Activated CD4-positive, CD25-positive, alpha-beta regulatory T cell treated with anti-CD3 and anti-CD28 coated beads, Interleukin-2, amount 50 U/mL, for 24 hours (primary cell): ENCODE measurements at places on chromosomes 4 and X.

- ATAC-seq = peak; percentile 18
Measured at GRCh38 chrX:48971249-48972219, at the start of gene KCND1. Gene KCND1 (minus strand): TSS chrX:48971844. CDS start chrX:48970271, 1,573 bp downstream.

GRCh38 chrX:47562615-47563243 lies 1.7 kb downstream of the ARAF start:
- no peak for ATAC-seq

DNA sequence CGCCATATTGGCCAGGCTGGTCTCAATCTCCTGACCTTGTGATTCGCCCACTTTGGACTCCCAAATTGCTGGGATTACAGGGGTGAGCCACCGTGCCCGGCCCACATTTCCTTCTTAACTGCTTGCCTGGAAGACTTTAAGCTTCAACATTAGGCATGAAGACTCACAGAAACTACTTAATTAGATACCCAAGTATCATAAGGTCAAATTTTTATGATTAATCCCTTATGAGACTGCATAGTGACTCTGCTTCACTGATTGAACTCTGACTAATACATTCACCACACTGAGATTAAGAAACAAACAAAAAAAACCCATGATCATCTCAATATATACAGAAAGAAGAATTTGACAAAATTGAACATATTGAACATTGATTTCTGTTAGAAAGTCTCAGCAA lies 87.4 kb upstream of the KCTD8 start:
- ATAC-seq = no peak

DNA sequence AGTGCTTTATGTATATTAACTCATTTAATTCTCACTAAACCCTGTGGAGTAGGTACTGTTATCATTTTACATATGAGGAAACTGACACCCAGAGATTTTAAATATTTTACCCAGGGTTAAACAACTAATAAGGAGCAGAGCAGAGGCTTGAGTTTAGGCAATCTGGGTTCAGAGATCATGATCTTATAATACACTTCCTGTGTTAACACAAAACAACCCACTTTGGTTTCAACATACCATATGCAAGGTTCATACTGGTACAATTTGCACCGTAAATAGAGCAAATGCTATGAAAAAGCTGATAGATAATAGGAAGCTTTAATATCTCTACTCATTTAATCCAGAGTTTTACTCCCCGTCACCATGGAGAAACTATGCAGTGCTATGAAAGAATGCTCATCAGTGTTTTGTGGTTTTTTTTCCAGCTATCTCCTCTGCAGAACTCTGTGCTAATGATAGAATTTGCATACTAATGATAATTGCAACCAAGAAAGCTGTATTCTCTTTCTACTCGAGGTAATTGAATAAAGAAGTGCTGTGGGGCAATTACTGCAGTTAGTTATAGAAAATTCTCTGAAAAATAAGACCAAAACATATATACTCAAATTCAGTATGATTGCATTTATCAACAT lies 138.8 kb upstream of the MAP9 start:
- no peak for ATAC-seq

GRCh38 chr4:73450398-73451004 lies 14.5 kb downstream of the AFP start:
- ATAC-seq = no peak

GRCh38 chrX:152619897-152620296 lies 17.8 kb upstream of the GABRQ start:
- no peak for ATAC-seq

GRCh38 chrX:23802431-23802830 lies 19.5 kb downstream of the SAT1 start:
- no peak for ATAC-seq

DNA sequence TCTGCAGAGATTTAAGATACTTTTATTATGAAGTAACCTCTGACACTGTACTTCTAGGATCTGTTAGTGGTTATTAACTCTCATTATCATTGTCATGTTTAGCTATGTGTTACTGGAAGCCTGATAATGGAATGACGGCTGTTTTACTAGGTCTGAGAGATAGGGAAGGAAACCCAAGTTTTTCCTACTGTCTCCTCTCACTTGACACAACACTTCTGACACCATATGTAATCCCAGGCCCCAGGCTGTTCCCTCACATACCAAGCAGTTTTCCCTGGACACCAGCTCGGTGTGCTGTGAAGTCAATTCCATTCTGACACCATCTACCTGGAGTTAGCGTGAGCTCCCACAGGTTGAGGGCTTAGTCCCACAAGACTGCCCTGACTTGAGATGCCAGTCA lies 85.6 kb downstream of the ZNF674 start:
- ATAC-seq = no peak

- ATAC-seq = no peak
Measured at GRCh38 chrX:116230130-116230898, 59.8 kb downstream of the AGTR2 start.

- no peak for ATAC-seq
Measured at GRCh38 chr4:4721636-4722035, 137.8 kb upstream of the MSX1 start.

DNA sequence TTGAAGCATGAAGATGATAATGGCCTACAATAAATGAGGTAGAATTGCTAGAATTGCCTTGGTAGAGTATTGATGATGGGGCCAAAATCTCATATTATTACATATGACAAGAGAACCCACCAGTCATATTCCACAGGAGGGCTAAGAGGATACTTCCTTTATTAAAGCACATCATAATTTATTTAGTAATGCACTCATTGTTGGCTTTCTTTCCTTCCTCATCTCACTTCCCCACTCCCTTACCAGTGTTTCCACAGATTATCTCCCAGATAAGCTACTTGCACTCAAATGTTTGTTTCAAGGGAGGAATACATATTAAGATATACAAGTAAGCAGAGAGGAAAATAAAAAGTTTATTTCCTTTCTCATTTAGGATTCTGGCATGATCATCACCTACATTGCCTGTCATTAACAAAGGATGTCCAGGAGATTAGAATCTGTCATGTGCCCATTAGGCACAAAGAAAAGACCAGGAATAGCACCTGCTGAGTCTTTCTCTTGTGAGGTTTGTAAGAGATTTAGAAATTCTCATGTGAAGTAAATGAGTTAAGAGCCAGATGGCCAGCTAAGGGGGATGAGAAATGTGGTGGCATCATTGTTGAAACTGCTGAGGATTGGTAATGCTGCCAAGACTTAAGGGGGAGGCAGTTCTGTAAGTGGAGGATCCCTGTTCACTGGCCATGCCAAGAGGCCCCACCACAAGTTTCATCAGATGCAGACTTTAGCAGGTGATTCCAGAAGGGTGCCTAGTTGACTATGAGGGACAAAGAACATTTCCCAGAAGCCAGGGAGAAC lies 52.4 kb upstream of the PRDM8 start:
- no peak for ATAC-seq

- no peak for ATAC-seq
Measured at GRCh38 chr4:25728886-25729285, 73.2 kb downstream of the SLC34A2 start.

DNA sequence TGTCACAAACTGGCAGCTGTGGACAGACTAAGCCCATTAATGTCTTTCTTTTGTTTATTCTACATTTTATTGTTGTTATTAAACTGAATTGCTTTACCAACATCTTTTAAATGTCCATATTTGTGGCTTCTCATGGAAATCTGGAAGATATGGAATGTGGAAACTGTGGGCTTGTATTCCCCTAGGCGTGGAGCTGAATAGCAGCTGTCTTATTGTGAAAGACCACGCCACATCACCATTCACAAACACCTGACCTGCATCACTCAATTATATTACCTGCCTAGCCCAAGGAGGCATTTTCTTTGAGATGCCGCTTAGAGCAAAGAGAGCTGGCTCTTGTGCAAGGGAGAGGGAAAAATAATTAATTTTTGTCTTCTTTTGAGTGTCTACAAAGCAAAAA lies 96.9 kb upstream of the GPRIN3 start:
- ATAC-seq = no peak

DNA sequence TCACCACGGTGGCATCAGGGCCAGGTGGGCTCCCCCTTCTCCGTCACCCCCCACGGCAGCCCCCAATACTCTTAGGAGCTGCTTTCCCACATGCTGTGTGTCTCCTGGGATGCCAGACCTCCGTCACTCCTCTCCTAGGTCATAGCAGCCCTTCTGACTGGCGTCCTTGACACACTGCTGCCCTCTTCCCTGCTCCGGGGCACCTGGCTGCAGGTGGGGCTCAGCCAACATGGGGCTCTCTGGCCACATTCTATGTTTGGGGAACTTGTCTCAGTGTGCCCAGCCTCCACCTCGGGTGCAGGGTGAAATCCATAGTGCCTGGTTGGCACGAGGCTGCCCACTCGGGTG lies 13.8 kb downstream of the TMEM175 start:
- ATAC-seq = no peak

GRCh38 chrX:111695297-111695880 lies 14.4 kb downstream of the ALG13 start:
- no peak for ATAC-seq

DNA sequence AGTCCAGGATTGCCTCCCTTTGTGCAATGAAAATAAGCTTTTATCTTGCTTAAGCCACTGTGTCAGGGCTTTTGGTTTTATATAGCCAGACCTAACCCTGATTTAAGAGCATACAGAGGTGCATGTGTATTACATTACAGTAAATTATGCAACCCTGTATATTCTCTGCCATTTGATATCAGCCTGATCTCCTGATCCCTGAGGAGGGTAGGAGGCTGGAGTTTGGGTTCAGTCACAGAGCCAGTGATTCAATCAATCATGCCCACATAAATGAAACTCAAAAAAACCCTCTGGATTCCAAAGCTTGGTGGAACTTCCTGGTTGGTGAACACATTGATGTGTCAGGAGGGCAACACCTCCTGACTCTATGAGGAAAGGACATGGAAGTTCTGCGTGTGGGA lies 7.3 kb upstream of the KLHL8 start:
- ATAC-seq = no peak

DNA sequence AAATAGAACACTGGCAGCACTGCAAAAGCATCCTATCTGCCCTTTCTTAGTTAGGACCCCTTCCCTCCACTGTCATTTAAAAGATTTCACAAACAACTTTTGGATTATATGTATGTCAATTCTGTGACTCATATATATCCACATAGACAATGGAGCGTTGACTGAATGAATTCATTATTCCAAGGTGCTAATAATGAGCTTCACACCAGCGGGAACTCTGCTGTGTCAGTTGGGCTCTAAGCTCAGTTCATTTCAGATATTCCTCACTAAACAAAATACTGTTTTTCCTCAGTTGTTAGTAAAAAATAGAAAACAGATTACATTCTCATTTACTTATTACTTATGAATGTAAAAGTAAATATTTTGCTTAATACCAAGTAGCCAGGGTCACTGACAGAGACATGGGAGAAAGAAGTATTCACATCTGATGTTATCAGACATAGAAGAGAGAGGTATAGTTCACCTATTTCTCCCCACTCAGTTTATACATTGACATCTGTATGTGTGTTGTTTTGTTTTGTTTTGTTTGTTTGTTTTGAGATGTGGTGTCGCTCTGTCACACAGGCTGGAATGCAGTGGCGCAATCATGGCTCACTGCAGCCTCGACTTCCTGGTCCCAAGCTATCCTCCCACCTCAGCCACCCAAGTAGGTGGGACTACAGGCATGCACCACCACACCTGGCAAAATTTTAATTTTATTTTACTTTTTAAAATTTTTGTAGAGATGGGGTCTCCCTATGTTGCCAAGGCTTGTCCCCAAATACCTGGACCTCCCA lies 10.9 kb downstream of the NFKB1 start:
- ATAC-seq = no peak

- ATAC-seq = no peak
Measured at GRCh38 chrX:27548624-27549023, 41.5 kb upstream of the DCAF8L2 start.

DNA sequence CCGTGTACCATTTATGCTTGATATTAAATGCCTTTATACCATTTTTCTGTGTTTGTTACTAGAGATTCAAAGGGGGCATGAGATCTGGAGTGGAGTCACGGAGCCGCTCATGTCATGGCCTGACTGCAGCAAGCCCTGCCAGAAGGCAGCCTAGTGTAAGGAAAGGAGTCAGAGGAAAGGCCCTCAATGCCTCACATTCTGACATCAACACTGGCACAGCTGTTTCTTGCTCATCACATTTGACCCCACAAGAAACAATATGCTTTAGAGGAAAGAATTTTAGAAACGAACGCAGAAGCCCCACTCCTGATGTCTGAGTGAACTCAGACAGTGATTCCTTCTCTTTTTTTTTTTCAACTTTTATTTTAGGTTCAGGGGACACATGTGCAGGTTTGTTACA lies 322.4 kb upstream of the CPEB2 start:
- ATAC-seq = no peak

GRCh38 chrX:48477960-48478755 lies 2.2 kb downstream of the FTSJ1 start:
- ATAC-seq = no peak

DNA sequence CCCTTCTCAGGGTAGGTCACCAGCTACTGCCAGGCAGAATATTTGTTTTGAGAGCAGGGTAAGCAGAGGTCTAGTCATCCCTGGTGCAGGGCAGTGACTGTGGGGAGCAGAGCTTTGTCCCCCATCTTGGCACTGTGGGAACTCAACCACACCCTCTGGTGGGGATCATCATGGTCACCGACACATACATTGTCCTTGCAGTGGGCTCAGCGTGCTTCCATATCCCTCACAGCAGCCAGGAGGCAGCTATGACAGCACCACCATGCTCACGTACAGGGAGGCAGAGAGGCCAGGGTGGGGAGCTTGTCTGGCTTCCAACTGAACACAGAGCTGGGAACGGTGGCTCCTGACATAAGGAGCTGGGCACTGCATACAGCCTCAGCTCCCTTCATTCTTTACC lies 102.3 kb downstream of the ENPP6 start:
- ATAC-seq = no peak

- peak; percentile 33 for ATAC-seq
Measured at GRCh38 chrX:55919367-55920221, 202.0 kb downstream of the RRAGB start.

DNA sequence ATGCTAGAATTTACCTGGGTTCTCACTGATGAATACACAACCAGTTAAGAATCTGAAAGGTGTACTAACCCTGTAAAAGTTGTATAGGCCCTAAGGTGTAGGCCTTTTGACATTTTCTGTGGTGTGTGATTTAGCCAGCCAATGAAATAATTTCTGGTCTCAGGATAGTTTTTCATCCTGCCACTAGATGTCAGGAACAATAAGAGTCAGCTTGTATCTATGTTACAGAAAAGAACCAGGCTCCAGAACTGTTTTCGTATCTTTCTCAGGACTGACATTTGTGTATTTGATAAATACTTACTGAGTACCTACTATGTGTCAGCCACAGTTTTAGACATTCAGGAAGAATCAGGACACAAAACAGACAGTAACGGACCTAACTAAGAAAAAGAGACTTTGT lies 673.6 kb upstream of the TENM3 start:
- no peak for ATAC-seq

DNA sequence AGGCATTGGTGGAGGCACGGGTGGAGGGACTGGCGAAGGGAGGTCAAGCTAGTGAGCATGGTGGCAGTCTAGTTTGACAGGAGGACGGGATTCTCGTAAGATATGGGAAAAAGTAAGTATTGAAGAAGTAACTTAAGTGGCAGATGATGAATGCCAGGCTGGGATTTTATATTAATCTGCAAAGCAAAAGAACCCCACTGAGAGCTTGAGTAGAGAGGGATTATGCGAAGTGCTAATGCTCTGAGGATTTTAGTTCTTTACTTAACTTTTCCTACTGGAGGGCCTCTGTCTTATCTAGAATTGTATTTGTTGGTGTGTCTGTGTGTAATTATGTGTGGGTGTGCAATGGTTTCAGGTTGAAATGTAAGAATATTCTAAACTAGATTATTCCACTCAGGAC lies 327.9 kb downstream of the FAT4 start:
- no peak for ATAC-seq

GRCh38 chr4:169311643-169312365 lies 41.0 kb upstream of the SH3RF1 start:
- ATAC-seq = no peak

GRCh38 chrX:66163447-66163846 lies 600 bp upstream of the HEPH start:
- no peak for ATAC-seq
